ENCODE measurements at places on chromosomes 16 and 17. TPM values are rescaled to one million over a fixed set of nuclear protein-coding genes. Genes with fewer than 3 reads are reported as not detected.

The BORCS6 gene
- 4.5 TPM for polyA plus RNA-seq

The G6PC1 gene
- polyA plus RNA-seq, result not detected

The KRTAP4-6 gene
- polyA plus RNA-seq, result not detected

The CHTF8 gene
- polyA plus RNA-seq, result 57.7 TPM

The KRT27 gene
- not detected for polyA plus RNA-seq

The RHBDF1 gene
- polyA plus RNA-seq, result 62.6 TPM

The C1QTNF8 gene
- not detected for polyA plus RNA-seq

The WSB1 gene
- 116 TPM for polyA plus RNA-seq

The GRN gene
- polyA plus RNA-seq, result 440 TPM

The MEFV gene
- polyA plus RNA-seq, result not detected

The DPEP3 gene
- polyA plus RNA-seq, result not detected

The ORC6 gene
- polyA plus RNA-seq, result 11.6 TPM

The RNF112 gene
- polyA plus RNA-seq, result 0.75 TPM

The SLC5A11 gene
- polyA plus RNA-seq, result not detected

The KRT39 gene
- not detected for polyA plus RNA-seq

The KRTAP2-2 gene
- 0.74 TPM for polyA plus RNA-seq

The GLTPD2 gene
- polyA plus RNA-seq, result 0.61 TPM

The TMEM107 gene
- polyA plus RNA-seq, result 20.9 TPM

The COASY gene
- polyA plus RNA-seq, result 50.1 TPM

The NPIPA2 gene
- polyA plus RNA-seq, result 1.7 TPM

The GRIN2C gene
- polyA plus RNA-seq, result not detected

The CRHR1 gene
- not detected for polyA plus RNA-seq

All from GM23248 (cell line).